ENCODE measurements at places on chromosomes 7 and 10.

DNA sequence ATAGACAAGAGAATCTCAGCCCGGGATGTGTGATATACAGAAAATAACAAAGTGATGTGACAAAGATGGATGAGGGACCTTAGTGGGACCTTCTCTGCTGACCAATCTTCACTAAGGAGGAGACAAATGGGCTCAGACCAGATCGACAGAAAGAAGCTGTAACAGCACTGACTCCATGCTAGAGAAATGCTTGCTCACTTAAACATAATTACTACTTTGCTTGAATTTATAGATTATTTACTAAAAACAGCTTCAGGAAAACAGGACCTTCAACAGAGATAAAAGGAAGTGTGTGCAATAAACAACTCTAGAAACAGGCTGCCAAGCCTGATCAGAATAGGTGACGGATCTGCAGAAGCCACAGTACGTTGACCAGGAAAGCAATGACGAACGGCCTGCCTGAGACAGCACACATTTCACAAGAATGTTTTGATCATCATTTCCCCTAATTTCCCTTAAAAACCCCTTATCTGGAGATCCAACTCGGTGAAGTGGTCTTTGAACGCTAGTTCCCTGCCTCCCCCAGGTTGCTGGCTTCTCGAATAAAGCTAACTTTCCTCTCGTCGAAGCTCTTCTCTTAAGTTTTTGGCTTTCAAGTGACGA lies 98.4 kb upstream of the STEAP1B start:
- DNase-seq, result no peak

- DNase-seq, result no peak
Measured at GRCh38 chr7:28787106-28787505, 171.0 kb downstream of the TRIL start.

- DNase-seq, result no peak
Measured at GRCh38 chr10:16626697-16627096, 105.0 kb upstream of the C1QL3 start.

GRCh38 chr7:78528964-78529363 lies 730.4 kb downstream of the PHTF2 start:
- DNase-seq, result no peak

GRCh38 chr10:14129770-14130169 lies 201.0 kb downstream of the FRMD4A start:
- no peak for DNase-seq

DNA sequence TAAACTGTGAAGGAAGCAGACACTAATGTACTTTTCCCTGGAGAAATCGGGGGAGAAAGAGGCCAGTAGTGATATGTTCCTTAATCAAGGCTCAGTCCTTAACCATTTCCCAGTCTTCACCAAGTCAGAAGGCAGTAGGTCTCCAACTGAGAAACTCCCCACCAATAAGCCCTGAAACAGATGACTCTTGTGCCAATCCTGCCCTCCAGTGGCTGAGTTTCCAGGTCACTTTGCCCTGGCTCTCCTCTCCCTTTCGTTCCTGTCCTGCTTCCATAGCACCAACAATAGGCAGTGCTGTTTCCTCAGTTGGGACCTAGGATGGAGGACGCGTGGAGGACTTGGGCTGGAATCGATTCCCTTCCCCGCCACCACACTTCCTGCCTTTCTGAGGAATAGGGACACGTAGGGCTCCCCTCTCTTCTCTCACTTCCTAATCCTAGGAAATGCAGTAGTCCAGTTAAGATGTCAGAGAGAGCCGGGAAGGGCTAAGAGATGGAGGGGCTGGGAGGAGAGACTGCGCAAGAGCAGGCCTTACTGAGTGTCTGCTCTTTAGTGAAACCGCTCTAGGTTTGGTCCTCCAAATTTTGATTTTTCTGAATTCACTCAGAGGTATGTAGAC lies 23.4 kb downstream of the ATOH7 start:
- peak; percentile 30 for DNase-seq

GRCh38 chr7:150389532-150389816 lies 10.3 kb downstream of the ZNF775 start:
- DNase-seq, result no peak

- DNase-seq, result no peak
Measured at GRCh38 chr10:132890301-132890700, 52.1 kb downstream of the CFAP46 start.

DNA sequence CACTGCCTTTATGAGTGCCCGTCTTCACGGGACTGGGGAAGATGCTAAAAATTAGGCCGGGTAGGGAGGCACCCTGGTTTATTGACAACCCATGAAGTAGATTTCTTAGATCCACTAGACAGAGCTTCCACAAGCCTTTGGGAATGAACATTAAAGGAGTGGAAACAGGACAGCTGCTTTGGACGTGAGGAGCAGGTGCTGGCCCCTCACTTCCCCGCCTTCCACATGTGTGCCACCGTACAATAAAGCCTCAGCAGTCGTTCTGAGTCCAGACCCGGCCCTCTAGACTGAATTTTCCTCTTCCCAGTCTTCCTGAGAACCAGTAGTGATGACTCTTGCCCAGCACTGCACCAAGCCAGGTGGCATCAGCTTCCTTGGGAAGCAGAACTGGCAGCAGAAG lies 282.4 kb downstream of the CELF2 start:
- DNase-seq, result no peak

DNA sequence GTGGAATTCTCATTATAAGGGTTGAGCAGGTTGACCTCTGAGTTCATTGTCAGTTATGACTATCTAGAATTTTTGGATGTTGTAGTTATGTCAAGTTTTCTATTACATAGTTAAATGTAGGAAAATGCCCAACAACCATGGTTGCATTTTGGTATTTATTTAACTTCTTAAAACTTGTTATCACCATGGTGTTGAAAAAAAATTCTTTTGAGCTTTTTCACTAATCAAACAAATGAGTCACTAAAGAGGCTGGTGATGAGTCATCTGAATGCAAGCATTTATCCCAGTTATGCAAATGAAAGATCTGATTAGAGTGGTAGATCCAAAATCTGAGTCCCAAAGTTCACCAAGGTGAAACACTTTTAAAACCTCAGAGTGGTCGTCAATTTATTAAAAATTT lies 624.7 kb upstream of the IGFBP3 start:
- DNase-seq, result no peak

- no peak for DNase-seq
Measured at GRCh38 chr7:149735181-149735602, 38.2 kb downstream of the ZNF467 start.

DNA sequence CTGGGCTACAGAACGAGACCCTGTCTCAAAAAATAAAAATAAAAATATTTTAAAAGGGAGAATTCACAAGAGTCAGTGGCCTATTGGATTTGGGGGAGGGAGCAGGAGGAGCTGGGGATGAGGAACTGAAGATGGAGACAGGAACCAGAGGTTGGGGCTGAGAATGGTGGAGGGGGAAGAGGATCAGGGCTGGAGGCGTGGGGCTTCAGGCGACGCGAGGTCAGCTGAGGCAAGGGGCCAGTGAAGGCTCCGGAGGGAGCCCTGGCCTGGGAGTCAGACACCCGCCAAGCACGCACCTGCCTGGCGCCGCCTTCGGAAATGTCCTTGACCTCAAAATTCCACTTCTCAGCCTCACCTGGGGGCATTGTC lies 671 bp upstream of the CLEC2L start:
- no peak for DNase-seq

- no peak for DNase-seq
Measured at GRCh38 chr10:106816318-106817085, 348.0 kb downstream of the SORCS1 start.

DNA sequence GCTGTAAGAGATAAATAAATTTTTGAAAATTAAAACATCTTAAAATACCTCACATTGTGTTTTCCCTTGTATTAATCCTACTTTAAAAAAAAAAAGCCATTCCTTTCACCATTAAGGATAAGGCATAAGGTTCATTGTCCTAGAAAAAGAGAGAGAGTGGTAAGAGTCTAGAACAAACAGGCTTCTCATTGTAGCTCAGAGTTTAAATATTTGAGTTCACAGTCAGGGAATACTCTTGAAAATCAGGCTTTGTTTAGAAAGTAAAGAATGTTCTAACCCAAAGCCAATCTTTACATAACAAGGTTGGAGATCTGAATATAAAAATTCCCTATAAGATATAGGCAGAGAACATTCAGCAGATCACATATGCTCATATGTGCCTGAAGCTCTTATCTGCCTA lies 40.2 kb upstream of the TES start:
- no peak for DNase-seq

DNA sequence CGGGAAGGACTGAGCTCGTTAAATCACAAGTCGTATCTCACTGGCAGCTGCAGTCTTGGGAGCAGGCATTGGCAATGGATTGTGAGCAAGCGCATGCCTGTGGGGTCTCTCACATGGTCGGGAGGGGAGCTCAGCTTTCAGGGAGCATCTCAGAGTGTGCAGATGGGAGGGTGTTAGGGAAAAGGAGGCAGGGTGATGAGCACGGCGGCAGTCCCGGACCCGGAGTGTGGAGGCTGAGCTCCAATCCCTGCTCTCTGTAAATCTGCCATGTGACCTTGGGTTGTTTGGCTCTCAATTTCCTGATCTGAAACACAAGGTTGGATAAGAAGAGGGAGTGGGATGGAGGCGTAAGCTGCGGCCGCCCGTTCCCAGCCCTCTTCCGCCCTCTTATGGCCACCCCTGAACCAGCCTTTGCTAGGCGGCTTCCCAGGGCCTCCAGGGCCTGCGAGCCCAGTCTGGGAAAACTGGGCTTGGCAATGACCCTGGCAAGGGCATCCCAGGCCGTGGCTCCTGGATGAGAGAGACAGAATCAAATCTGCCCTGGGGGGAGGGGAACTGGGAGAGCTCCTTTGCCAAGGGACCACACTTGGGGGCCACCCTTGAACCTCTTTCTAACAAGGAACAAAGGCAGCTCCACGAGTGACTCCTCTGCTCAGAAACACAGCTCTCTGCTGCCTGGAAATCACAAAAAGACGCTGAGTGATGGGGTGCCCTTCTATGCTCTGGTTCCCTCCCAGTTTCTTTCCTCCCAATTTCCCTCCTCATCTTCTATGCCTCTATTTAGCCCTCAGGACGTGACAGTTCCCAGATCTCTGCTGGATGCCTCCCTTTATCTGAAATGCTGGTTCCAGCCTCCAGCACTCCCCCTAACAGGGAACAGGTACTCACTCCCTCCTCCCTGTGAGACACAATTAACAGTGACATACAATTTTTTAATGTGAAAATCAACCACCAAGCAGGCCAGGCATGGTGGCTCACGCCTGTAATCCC lies 41.7 kb upstream of the LOXL4 start:
- DNase-seq, result no peak

GRCh38 chr7:46972205-46972604 lies 609.7 kb downstream of the TNS3 start:
- DNase-seq, result no peak

- DNase-seq, result no peak
Measured at GRCh38 chr10:25682203-25682851, 251.7 kb upstream of the MYO3A start.

- no peak for DNase-seq
Measured at GRCh38 chr10:103646304-103646703, 152.8 kb downstream of the NEURL1 start.

DNA sequence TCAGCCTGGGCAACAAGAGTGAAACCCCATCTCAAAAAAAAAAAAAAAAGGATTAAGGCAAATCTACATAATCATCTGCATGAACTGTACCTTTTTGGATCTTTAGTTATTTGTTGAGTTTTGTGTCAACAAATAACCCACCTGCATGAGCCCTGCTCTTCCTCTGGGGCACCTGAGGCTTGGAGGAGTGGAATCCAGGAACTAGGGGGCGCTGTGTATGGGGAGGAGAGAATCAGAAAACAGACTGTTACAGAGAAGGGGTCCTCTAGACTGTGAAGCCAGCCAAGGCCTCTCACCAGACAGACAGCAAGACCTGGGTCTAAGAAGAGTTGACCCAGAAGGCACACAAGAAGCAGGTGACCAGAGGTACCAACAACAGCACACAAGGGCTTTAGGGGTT lies 682.8 kb upstream of the NRP1 start:
- DNase-seq, result no peak

DNA sequence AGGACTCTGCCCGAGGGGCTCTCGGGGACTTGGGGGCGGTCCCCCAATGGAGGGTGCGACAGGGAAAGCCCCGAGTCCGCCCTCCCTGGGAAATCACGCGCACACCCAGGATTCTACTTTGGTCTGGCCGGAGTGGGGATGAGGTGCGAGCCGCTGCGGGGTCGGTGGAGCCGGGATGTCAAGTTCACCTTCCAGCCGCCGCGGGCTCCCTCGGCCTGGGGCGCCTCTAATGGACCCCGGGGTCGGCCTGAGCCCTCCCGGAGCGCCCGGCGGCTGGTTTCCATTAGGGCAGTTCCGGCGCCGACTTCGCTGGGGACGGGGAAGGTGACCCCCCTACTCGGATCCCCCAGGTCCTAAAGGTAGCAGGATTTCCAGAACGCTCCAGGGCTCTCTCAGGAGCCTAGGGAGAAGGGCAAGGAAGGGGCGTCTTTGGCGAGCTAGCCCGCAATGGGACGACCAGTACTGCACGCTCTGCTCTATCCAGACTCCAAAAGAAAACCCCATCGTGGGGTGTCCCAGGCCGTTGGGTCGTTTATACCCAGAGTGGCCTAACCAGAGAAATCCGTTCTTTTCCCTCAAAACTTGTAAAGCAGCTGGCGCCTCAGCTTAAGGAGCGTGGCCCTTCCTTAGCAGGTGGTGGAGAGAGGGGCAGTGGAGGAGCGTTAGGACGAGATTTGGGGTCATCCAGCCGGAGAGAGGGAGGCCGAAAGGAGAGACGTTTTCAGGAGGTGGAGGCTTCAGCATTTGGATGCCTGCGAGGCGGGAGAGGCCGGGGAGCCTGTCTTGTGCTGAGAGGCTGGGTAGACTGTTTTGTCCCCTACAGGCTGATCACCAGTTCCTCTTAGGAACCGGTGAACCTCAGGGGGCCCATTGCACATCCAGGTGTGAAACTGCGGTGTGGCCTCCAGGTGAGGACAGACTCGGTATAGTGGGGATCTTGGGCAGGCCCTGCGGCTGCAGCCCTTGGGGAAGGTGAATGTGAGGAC lies 860 bp upstream of the WDR86 start:
- DNase-seq, result no peak

DNA sequence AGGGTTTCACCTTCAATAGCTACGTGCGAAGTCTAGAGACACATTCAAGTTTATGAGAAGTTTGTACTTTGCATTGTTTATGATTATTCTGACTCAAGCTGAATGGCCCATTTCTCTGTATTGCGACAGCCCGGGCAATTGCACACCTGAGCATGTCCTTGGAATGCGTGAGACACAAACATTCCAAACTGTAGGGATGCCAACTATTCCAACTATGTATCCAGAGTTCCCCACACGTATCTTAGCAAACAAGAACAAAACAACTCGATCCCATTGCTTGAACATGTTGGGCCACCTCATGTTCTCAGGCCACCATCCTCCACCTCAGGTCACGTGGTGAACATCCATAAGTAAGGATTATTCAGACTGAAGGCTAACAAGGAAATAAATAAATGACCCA lies 51.4 kb upstream of the EGFR start:
- no peak for DNase-seq

Measured in GM18507 (cell line).